Activated CD8-positive, alpha-beta T cell treated with anti-CD3 and anti-CD28 coated beads, Interleukin-2, amount 10 ng/mL, durations not matched to agents 7 days and 5 days (primary cell): ENCODE measurements at places on chromosomes 13 and 19.

DNA sequence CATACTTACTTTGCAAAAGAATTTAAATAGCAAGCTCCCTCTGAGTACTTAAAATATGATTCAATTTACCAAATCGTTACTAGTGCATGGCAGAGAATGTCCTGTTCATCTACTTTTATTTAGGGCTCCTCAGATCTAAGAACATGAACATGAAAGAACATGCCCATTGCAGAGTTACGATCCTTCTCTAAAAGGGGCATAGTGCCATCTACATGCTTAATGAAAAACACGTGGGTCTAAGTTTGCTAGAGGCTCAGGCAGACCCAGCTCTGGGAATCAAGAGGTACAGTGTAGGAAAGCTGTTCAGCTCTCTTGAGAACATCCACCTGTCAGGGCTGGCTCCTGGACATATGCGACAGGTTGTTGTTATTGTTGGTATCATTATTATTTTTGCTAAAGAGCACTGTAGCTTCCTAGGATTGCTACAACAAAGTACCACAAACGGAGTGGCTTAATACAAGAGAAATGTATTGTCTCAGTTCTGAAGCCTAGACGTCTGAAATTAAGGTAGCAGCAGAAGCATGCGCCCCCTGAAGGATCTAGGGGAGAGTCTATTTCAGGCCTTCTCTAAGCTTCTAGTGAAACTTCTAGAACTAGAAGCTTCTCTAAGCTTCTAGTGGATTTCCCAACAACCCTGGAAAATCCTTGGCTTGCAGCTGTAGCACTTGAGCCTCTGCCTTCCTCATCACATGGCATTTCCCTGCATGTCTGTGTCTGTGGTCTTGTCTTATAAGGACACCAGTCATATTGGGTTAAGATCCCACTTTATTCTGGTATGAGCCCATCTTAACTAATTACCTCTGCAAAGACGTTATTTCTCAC is 133.9 kb downstream of the DCT start:
- H3K4me1 ChIP-seq = peaks cover 7% of the 10 kb centered on the region
- DNase-seq = peak; percentile 28
- H3K36me3 ChIP-seq = no peaks in the 10 kb centered on the region
- no peak overlapping the region for H3K4me3 ChIP-seq
- peaks cover 4% of the 10 kb centered on the region for H3K27me3 ChIP-seq
- H3K27ac ChIP-seq = no peak overlapping the region

GRCh38 chr13:23547000-23547590 is 23.1 kb upstream of the TNFRSF19 start:
- no peak overlapping the region for H3K4me3 ChIP-seq
- peaks cover 24% of the 10 kb centered on the region for H3K27me3 ChIP-seq
- H3K36me3 ChIP-seq = no peaks in the 10 kb centered on the region
- H3K4me1 ChIP-seq = no peaks in the 10 kb centered on the region

DNA sequence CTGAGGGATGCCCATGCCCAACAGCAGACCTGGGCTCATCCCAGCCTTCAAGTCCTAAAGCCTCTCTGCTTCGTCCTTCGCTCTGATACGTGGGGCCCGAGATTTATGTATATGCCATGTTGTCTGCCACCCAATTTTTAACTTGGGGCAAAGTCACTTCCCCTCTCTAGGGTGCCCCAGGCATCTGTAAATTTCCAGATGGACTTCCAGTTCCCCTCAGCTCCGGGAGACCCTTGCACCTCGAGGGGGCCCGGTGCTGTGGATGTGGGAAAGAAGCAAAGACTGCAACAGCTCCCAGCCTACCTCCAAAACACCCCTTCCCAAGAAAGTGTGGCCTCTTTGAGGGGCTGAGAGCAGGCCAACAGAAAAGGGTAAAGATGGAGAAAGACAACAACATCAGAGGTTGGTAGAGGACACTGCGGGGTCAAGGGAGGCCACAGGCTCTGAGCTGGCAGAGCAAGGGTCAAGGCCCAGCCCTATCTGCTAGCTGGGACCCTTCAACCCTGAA is 97.4 kb downstream of the STK24 start:
- H3K27me3 ChIP-seq = no peaks in the 10 kb centered on the region
- H3K27ac ChIP-seq = peak overlapping the region; percentile 30

DNA sequence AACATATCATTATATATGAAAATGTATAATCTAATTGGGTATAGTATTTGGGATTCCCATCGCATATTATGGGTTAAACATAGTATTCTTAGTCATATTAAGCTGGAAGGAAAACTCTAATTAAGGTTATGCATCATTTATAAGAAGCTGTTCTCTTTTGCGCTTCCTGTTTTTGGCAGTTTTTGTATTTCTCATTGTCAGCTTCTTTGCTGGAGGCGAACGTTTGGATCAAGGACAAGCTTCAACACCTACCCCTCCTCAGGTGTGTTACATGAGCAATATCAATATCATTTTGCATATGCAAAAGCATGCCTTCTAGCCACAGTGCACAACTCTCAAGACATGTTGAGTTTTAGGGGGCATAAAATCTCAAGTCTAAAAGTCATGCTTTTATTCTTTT is 439.8 kb downstream of the TDRD3 start:
- no peak overlapping the region for H3K27ac ChIP-seq
- H3K4me3 ChIP-seq = no peak overlapping the region
- H3K4me1 ChIP-seq = no peaks in the 10 kb centered on the region
- DNase-seq = no peak
- H3K36me3 ChIP-seq = no peaks in the 10 kb centered on the region

DNA sequence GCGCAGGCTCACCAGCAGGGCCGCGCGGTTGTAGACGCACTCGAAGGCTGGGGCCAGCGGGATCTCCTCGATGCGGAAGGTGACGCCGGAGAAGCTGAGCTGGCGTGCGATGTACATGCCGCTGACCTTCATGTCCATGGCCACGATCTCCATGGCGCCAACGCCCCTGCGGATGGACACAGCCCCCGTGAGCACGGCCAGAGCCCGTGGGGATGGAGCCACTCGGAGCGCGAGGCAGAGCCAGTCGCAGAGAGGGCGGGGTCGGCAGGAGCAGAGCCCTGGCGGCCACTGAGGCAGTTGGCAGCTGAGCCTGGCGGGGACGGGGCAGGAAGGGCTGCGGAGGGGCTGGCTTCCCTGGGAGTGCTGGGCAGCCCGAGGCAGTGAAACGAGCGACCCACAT is 15.2 kb downstream of the GPX4 start:
- no peak overlapping the region for H3K27ac ChIP-seq
- H3K4me3 ChIP-seq = no peak overlapping the region
- DNase-seq = no peak
- peaks cover 30% of the 10 kb centered on the region for H3K36me3 ChIP-seq

- no peaks in the 10 kb centered on the region for H3K36me3 ChIP-seq
- no peak overlapping the region for H3K4me3 ChIP-seq
- DNase-seq = no peak
- H3K27ac ChIP-seq = no peak overlapping the region
- no peaks in the 10 kb centered on the region for H3K27me3 ChIP-seq
Observed at GRCh38 chr13:91701975-91702374, 303.6 kb downstream of the GPC5 start.

DNA sequence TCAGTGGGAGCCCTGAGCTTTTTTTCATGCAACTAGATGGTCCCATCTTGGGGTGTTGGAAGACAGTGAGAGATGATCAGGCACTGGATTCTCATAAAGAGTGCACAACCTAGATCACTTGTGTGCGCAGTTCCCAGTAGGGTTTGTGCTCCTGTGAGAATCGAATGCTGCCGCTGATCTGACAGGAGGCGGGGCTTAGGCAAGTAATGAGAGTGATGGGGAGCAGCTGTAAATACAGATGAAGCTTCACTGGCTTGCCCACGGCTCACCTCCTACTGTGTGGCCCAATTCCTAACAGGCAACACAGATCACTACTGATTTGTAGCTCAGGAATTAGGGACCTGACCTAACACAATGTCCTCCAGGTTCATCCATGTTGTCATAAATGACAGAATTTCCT is 43.6 kb upstream of the UBAC2 start:
- peaks cover 3% of the 10 kb centered on the region for H3K4me1 ChIP-seq
- no peak overlapping the region for H3K27ac ChIP-seq
- no peak overlapping the region for H3K4me3 ChIP-seq
- DNase-seq = no peak

DNA sequence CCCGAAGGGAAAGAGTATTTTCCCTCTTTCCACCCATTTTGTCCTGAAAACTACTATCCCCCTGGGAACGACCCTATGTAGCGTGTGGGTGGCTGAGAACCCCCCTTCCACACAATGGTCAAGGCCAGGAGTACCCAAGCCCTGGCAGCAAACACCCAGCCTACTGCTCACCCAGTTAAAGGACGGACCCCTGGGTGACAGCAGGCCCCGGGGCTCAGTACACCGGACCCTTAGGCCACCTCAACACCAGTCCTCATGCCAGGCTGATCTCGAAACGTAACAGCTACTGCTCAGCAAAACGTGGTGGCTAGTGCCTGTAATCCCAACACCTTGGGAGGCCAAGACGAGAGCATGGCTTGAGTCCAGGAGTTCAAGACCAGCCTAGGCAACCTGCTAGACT is 1.4 kb downstream of the ANKRD27 start:
- no peak overlapping the region for H3K27ac ChIP-seq
- H3K36me3 ChIP-seq = peaks cover 5% of the 10 kb centered on the region
- H3K4me1 ChIP-seq = peaks cover 50% of the 10 kb centered on the region
- peak overlapping the region; percentile 90 for H3K4me3 ChIP-seq
- no peak for DNase-seq

DNA sequence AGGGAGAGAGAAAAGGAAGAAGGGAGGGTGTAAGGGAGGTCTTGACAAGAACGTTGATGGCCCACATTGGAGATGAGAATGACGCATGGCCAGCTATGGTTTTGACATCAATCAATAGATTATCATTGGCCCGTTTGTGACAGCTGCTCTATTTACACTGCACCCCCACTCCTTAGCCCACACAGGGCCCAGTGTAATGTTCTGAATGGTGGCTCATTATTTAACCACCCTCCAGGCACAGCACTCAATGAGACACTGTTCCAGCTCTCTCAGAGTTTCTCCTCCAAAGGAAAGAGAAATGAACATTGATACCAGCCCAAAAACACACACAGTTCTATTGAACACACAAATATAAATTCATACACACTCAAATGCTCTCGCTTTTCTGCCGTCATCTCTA is 173.0 kb upstream of the IPO5 start:
- no peaks in the 10 kb centered on the region for H3K36me3 ChIP-seq
- H3K27ac ChIP-seq = no peak overlapping the region
- H3K4me3 ChIP-seq = no peak overlapping the region
- DNase-seq = no peak

GRCh38 chr13:113862931-113863523 is 849 bp downstream of the GAS6 start:
- peaks cover 47% of the 10 kb centered on the region for H3K27me3 ChIP-seq
- no peak overlapping the region for H3K27ac ChIP-seq
- peaks cover 13% of the 10 kb centered on the region for H3K4me1 ChIP-seq

DNA sequence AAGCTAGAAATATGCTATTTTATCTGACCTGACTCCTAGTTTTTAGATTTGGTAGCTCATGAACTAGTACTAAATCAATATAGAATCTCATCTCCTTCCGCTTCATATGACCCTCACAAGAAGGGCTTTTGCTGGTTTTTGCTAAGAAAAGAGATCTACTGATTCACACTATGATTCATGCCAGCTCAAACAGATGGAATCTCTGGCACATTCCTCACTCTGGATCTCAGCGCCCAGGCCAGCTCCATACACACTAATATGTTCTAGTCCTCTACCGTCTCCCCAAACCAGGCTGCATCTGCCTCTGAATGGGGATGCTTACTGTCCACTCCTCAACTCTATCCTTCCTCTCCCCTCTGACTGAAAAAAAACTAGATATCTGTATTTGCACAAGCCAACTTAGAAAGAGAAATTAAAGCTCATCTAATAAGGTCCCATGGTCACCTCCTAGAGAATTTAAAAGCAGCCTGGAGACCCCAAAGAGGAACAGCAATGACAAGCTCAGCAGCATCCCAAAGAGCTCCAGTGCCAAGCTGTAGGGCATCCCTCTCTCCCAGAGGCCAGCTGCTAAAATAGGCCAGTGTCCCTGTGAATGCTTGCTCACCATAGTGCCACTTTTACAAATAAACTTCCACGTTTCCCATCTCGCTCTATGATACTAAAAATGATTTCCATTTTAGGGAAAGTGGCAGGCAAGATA is 74.9 kb downstream of the LHFPL6 start:
- H3K36me3 ChIP-seq = no peaks in the 10 kb centered on the region
- H3K27ac ChIP-seq = no peak overlapping the region
- peaks cover 9% of the 10 kb centered on the region for H3K27me3 ChIP-seq
- no peaks in the 10 kb centered on the region for H3K4me1 ChIP-seq

DNA sequence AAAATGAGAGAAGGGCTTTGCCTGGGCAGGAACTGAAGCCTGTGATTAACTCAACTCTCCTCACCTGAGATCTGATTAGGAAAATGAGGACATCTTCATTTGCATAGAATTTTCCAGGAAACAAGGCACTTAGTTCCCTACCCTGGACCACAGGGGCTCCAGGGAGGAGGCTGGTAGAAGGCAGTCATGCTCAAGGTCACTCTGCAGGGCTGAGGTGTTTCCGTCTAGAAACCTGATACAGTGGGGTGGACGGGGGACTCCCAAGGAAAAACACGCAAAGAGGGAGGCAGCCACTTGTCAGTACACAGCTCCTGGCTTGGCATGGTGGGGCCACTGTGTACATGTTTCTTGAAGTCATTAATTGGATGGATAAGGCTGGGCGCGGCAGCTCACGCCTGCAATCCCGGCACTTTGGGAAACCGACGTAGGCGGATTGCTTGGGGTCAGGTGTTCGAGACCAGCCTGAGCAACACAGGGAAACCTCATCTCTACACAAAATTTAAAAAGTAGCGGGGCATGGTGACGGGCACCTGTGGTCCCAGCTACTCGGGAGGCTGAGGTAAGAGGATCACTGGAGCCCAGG is 6.0 kb downstream of the KLK14 start:
- H3K4me3 ChIP-seq = no peak overlapping the region
- H3K27me3 ChIP-seq = peaks cover 9% of the 10 kb centered on the region
- no peaks in the 10 kb centered on the region for H3K4me1 ChIP-seq
- no peaks in the 10 kb centered on the region for H3K36me3 ChIP-seq
- H3K27ac ChIP-seq = no peak overlapping the region
- no peak for DNase-seq

DNA sequence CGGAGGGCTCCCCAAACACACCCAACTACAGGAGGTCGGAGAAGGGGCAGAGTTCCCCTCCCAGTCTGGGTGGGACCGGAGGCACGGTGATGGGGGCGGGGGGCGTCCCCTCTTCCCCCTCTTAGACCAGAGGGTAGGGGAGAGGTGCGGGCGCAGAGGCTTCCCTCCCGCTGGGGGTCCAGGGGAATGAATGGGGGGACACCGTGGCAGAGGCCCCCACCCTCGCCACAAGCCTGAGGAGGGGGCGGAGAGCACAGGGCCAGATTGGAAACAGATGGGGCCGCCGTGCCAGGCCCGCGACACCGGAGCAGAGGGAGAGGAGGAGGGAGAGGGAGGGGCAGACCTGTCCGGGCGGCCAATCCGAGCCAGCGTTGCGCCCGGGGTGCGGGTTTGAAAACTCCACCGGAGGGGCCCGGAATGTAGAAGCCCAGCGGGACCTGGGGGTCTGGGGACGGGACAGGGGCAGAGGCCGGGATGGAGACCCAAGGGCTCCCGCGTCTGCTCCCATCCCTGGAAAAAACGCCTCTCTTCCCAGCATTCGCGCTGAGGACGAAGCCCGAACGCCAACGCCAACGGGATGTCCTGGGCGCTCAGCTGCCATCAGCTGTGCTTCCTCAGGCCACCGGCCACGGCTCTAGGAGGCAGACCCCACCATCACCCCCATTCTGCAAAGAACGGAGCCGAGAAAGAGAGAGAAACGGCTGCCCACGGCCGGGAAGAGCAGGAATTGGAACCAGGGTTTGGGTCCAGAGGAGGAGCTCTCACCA is 46.8 kb downstream of the PTPRS start:
- no peaks in the 10 kb centered on the region for H3K4me1 ChIP-seq
- H3K36me3 ChIP-seq = no peaks in the 10 kb centered on the region
- DNase-seq = no peak
- H3K27me3 ChIP-seq = peaks cover 17% of the 10 kb centered on the region
- no peak overlapping the region for H3K27ac ChIP-seq
